ENCODE measurements at places on chromosomes 1 and 21. TPM values are rescaled to one million over a fixed set of nuclear protein-coding genes. Genes with fewer than 3 reads are reported as not detected.

WDR26 gene
- 128 TPM for total RNA-seq

POU3F1 gene
- 19.1 TPM for total RNA-seq

ARHGEF11 gene
- 26.8 TPM for total RNA-seq

OR2L8 gene
- total RNA-seq, result not detected

SLC44A5 gene
- 25.4 TPM for total RNA-seq

PDZK1 gene
- 1.8 TPM for total RNA-seq

Data from lower leg skin (tissue), 4 donors.